Hematopoietic multipotent progenitor cell treated with erythropoietin and hydrocortisone succinate and interleukin-3 and kit ligand, for 6 days (in vitro differentiated cells): ENCODE measurements at places on chromosomes 5 and 9.

DNA sequence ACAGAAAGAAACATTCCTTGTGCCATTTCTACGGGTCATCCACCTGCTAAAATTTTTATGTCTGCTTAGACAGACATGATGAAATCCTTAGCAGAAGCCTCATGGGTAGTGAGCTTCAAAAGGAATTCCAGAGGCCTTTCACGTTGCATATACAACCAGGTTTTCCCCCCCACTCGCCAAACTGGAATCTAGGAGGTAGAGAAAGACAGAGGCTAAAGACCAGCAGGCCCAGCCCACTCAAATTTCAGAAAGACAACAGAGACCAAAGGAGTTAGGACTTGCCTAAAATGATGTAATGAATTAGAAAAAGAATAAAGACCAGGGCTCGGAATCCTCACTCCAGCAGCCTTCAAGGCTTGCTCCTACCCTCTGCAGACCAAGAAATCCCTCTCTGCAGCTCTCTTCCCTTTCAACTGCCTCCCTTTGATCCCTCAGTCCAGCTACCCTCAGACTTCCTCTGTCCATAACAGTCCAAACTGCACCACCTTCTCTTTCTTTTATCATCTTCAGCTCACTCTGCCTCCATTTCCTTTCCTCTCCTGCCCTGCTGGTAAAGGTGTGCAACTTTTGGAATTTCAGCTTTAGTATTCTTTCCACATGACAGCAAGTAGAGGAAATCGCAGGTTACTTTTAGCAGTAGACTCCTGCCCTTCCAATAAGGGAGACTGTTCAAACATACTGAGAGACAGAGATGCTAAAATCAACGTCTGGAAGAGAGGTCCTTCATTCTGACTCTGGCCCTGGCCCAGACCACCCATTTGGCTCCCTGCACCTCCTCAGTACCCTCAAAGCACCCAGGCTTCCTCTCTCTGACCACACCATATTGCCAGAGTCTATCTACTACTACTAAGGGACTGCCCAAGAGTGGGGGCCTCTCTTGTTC, 8.9 kb downstream of the B4GALT1 start:
- no peak for DNase-seq

DNA sequence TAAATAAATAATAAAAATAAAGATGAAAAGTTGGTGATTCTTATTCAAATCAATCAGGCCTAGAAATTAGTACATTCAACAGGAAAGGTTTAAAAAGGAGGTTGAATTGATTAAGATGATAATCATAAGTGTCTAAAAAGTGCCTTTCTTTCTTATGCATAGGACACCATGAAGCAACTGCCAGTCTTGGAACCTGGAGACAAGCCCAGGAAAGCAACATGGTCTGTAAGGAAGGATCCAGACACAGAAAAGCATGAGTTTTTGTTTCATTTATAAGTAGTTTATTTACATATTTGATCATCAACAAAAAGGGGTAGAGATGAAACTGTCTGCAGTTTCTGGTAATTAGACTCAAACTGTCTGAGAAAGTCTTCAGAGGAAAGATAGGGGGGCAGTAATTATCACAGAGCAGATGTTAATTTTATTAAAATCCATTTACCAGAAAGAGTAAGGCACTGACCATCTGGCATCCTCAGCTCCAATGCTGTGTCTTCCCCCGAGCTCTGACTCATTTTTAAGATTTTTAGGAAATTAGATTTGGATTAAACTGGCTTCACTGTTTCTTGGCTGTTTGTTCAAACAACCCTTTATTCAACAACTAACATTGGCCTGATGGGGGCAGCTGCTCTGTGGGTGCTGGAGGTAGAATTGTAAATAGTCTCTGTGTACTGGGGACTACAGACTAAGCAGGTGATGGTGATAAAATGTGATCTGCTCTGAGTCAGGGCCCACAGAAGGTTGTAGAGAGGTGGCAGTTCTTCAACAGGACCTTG, 2.7 kb downstream of the RABEPK start:
- peak; percentile 21 for DNase-seq

DNA sequence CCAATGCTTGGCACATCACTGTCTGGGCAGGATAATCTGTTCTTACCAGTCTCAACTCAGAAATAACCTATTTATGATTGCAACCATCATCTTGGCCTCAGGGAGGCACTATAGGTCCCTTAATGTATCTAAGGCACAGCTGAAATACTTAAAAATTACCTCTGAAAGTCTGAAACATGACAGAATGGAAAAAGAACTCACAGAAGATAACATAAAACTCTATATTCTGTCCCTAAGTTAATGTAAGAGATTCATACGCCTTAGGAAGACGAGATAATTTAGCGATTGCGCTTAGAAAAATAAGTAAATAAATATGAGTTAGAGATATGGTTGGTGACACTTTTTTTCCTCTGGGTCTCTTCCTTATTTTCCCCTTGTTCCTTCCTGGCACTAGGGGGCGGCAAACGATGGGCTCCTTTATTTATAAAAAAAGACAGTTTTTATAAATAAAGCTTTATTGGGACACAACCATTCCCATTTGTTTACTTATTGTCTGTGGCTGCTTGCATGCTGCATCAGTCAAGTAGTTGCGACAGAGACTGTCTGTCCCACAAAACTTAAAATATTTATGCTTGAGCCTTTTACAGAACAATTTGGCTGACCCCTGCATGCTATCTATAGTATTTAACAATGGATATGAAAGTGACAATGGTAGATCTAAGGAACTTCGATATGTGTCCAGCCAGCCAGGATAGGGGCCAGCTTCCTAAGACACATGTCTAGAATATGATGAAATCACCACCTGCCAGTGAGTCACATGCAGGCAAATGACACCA, 79.6 kb downstream of the PDE4D start:
- peak; percentile 85 for DNase-seq

- peak; percentile 57 for DNase-seq
Observed at GRCh38 chr5:172680921-172681320, 39.9 kb downstream of the NEURL1B start.

DNA sequence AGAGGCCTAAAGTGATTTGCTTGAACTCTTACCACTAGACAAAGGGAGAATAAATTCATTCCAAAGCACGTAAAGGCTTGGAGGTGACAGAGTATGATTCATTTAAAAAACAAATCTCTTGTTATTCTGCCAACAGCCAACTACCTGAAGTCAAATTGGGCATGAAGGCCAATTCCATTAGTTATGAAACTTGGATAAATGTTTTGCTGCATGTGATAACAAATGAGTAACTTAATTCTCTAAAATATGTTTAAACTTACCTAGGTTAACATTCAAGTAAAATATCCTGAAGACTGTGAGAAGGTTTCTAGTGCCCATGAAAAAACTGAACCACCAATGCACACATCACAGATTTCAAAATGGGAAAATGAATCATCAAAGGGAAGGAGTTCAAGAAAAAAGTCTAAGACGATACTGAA, 120.1 kb upstream of the TSLP start:
- no peak for DNase-seq

DNA sequence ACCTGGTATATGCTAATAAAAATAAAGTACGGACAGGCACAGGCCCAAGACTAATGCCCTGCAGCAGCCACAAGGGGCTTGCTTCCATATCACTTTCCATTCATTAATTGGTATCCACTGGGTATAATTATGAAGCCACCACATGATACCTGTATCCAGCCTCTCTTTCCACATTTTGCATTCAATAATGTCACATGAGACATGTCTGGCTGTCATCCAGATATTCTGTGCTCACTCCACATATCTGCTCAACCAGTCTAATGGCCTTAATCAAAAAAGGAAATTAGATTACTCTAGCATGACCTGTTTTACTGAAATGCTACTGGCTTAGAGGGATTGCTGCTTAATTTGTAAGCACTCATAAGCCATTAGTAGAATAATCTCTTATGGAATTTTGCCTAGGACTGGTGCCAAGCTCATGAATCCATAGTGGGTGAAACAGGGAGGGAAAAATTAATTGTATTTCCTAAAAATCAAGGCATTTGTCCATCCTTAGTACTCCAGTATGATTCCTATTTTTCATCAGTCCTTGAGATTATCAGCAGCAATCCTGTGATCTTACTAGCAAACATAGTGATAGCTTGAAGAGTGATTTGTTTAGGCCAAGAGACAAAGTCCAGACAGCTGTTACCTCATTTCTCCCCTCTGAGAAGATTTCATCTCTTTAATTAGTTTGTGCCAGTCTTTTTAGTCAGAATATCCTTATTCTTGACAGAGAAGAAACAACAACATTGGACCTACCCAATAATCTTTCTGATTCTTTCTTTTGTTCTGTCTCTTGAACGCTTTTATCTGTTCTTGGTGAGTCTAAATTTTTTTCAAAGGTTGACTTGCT, 119.2 kb upstream of the ABCA1 start:
- no peak for DNase-seq

GRCh38 chr9:109499631-109500410, 1.7 kb upstream of the PTPN3 start:
- DNase-seq = no peak

GRCh38 chr5:36396640-36397039, 94.9 kb upstream of the RANBP3L start:
- no peak for DNase-seq
